NCI-H460 (cell line): ENCODE measurements at places on chromosomes 3 and 15.

- no peak for DNase-seq
Measured at GRCh38 chr3:107958146-107958545, 132.7 kb downstream of the CD47 start.

GRCh38 chr3:178706411-178706810 is 170.2 kb downstream of the KCNMB2 start:
- DNase-seq = no peak

- no peak for DNase-seq
Measured at GRCh38 chr3:10516544-10517452, 11.4 kb upstream of the ATP2B2 start.

DNA sequence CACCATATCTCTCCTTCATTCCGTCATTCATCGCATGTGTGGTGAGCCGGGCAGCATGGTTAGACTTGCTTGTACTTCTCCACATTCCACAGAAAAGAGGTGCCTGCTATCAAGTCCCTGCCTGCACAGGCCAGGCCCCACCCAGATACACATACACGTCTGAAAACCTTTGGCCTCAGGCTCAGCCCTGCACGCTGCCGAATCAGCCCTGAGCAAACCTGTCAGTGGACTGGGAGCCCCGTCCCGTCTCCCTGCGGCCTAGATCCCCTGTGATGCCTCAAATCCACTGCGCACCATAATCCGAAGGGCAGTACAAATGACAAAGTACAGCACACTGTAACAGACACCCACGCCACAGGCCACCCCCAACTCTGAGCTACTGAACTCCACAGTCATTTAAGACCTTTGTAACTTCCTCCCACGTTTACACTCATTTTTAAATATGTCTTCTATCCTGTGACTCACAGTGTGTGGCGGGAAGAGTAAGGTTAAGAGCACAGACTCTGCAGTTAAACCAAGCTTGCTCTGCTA is 67.1 kb downstream of the MB21D2 start:
- no peak for DNase-seq

GRCh38 chr3:164577667-164578210 is 500.6 kb downstream of the SI start:
- DNase-seq = no peak
